ENCODE measurements at places on chromosomes 5 and 9.

DNA sequence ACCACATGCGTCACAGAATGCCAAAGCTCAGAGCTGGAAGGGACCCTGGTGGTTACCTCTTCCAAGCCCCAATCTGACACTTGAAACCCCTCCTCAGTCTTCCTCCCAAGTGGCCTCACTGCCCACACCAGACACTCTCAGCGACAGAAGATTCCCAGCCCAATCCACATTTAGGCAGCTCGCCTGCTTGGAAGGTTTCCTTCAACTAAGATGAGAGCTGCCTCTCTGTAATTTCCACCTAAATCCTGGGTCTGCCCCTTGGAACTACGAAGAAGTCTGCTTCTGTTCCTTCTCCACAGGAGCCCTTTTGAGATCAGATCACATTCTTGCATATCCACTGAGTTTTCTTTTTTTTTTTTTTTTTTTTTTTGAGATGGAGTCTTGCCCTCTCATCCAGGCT lies 83.7 kb downstream of the PAX5 start:
- DNase-seq = no peak

DNA sequence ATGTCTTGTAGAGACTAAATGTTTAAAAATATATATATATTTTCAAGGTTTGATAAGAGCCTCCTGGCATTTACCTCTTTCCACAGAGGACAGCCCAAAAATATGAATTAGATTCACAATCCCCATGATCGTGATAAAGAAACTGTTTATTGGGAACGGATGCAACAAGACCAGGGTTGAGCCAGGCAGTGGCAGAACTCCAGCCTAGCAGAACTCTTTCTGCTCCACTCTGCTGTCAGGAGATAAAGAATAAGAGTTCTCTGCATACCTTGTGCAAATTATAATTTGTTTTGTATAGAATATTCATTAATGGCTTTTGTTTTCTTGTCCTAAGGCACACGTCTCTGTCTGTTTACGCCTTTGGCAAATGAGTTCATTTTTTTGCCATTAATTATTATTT lies 472.2 kb downstream of the TUSC1 start:
- no peak for DNase-seq

- no peak for DNase-seq
Measured at GRCh38 chr9:130382096-130382495, 62.7 kb upstream of the ASS1 start.

GRCh38 chr9:19931098-19931890 lies 142.5 kb upstream of the SLC24A2 start:
- DNase-seq = no peak

DNA sequence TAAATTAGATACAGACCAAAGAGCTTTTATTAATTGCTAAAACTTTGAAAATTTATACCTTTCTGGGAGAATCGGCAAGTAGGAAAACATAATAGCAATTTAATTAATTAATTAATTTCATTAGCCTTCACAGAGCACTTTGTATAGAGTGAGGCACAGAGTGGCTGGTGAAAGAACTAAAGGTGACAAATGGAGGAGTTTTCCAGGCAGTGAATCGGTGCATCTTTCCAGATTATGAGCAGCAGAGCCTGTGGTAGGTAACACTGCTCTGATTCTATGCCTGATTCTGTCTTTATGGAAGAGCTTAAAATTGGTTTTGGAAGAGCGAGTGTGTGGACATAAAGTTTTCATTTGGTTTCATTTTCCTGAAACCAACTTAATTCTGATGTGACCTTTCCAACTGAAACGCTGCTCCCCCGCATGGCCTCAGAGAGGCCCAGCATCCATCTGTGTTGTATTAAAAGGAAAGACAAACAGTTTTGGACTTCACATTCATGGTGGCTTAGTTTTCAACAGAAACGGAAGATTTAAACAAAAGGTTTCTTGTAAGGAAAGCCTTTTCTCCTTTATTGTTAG lies 188.9 kb upstream of the RPS23 start:
- DNase-seq = no peak

DNA sequence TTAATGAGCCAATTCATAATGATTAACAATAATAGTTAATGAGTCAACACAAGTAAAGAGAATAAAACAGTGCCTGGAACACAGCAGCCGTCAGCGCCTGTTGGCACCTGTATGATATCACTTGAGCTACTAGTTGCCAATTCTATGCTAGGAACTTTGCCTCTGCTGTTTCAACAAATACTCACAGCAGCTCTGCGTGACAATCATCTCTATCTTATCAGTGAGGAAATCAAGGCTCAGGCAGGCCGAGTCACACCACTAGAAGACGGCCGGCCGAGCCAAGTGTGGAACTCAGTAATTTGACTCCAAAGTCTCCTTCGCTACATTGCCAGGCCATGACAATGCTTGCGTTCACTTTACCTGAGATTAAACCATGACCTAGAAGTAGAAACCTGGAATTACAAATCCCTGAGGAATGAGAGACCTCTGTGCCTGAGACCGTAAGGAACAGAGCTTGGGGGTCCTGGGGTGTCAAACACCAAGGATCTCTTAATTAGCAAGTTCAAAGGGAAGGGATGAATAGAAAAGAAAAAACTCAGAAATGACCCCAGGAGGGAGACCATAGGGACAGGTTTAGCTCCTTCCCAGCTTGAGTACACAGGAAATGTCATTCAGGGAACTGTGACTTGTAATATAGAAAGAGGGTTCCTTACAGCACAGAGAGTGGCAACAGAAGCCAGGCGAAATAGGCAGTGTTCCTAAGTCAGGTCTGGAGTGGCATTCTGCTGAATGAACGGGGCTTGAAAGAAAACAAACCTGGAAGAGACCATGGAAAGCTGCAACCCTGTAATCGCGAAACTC lies 109.1 kb downstream of the SUSD1 start:
- no peak for DNase-seq

GRCh38 chr9:4108754-4109465 lies 191.0 kb downstream of the GLIS3 start:
- no peak for DNase-seq

DNA sequence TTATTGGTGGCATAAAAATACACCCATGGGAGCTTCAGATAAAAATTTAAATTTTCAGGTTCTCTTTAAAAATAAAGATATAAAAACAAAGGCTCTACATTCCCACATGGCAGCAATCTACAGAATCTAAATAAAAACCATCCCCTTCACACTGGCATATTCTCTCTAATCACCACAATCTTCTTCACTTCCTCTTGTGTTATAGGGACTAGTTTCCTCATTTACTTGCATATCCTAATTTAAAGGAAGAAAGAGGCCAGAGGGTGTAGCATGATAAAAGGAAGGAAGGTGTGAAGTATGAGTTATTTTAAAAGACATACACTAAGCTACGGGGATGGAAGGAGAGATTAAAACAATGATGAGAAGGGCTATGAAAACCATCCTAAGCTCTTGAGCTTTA lies 390.5 kb downstream of the ZNF608 start:
- DNase-seq = no peak

GRCh38 chr5:57175551-57176309 lies 1.9 kb downstream of the GPBP1 start:
- DNase-seq = no peak

GRCh38 chr5:142845954-142846398 lies 75.8 kb downstream of the ARHGAP26 start:
- DNase-seq = no peak

DNA sequence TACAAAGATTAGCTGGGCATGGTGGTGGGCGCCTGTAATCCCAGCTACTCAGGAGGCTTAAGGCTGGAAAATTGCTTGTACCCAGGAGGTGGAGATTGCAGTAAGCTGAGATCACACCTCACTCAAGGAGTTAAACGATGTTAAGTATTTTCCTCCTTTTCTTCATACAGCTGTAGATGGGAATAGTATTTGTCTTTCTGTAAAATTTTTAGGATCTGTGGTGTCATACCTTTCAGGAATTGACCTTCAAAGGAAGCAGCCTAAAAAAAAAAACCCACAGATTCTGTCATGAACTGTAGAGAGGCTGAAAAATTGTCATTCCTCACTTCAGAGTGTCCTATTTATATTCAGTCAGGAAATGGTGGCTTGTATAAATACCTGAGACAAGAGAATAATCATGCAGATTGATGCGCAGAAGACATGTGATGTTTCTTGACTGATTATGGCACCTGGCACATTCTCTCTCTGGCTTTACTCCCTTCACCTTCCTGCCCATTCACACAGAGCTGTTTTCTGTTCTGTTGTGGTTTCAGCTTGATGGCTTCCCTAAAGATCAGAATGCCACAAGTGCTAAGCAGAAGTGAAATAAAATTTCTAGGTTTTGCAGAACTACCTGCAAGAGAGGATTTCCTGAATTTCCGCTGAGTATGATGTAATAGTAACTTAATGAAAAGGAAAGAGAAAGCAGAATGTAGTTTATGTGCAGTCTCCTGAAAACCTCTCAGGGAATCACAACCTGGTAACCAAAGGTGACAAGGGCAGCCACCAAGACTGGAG lies 3.8 kb downstream of the IFNA1 start:
- DNase-seq = no peak

Data from activated T-helper 1 cell treated with Interleukin-2 at 50 U/mL for 16 hours (primary cell).